ENCODE measurements at places on chromosomes 12 and 14. TPM values are rescaled to one million over a fixed set of nuclear protein-coding genes. Genes with fewer than 3 reads are reported as not detected.

The ASIC1 gene
- total RNA-seq: 6.6 TPM

The SPRING1 gene
- total RNA-seq: 14.8 TPM

The DACT1 gene
- total RNA-seq: 0.50 TPM

The SLC39A5 gene
- not detected for total RNA-seq

The DCP1B gene
- 8.3 TPM for total RNA-seq

The PDZRN4 gene
- total RNA-seq: not detected

The KRT4 gene
- 3.6 TPM for total RNA-seq

The ARMH4 gene
- total RNA-seq: 0.84 TPM

The ETFBKMT gene
- total RNA-seq: 0.96 TPM

The POTEG gene
- not detected for total RNA-seq

The SLCO1B1 gene
- 0.46 TPM for total RNA-seq

The SDSL gene
- total RNA-seq: 28.4 TPM

The KCNC2 gene
- total RNA-seq: not detected

The OR6C2 gene
- total RNA-seq: not detected

The SETD1B gene
- total RNA-seq: 13.6 TPM

The LPAR5 gene
- 0.67 TPM for total RNA-seq

The CCDC60 gene
- not detected for total RNA-seq

The CAPZA3 gene
- not detected for total RNA-seq

The C12orf60 gene
- 1.8 TPM for total RNA-seq

The HOXC5 gene
- 0.85 TPM for total RNA-seq

The TMEM119 gene
- 0.09 TPM for total RNA-seq

The RAB5B gene
- 36.8 TPM for total RNA-seq

The ACVRL1 gene
- total RNA-seq: 0.18 TPM

The TBX3 gene
- 28.7 TPM for total RNA-seq

The METTL3 gene
- 47.8 TPM for total RNA-seq

The GNPTAB gene
- 14.0 TPM for total RNA-seq

The RPL10L gene
- not detected for total RNA-seq

The CDH24 gene
- 5.2 TPM for total RNA-seq

The JPH4 gene
- total RNA-seq: not detected

The PZP gene
- total RNA-seq: not detected

The AVPR1A gene
- total RNA-seq: 0.02 TPM

The CLEC4D gene
- not detected for total RNA-seq

The GPR137C gene
- total RNA-seq: 0.08 TPM

The KIF21A gene
- total RNA-seq: 23.0 TPM

Data from A549 treated with CORT108297 at 1 μM for 4 hours (cell line).